NCI-H1417 treated with DMSO at 0.1 percent for 48 hours (cell line): ENCODE measurements at places on chromosomes 6 and 20.

- DNase-seq = no peak
Observed at GRCh38 chr6:36917541-36918193, 31.9 kb downstream of the C6orf89 start.

DNA sequence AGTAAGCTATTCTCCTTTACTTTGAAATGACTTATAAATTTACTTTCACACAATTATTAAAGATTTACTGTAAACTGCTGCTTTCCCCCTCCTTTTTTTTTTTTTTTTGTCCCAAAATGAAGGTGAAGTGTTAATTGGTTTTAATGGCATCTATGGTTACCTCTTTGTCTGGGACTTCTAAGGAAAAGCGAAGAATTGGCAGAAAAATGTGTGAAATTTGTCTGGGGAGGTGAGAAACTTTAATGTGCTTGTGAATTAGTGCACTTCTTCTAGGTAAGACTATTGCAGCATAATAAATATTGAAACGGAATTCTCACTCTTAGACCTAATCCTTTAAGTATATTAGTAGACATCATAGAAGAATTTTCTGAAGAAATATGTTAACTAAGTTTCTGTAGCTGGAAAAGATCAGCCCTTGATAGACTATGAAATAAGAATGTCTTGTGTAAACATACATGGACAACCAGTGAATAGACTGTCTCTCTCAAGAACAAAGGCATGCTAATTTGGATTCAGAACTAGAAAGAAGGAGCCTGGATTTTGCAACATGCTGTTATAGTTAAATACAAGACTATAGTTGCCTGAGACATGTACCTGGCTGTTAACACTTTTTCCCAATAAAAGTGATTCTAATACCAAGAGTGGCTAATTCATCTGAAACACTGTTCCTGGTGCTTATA lies 23.9 kb downstream of the FLRT3 start:
- no peak for DNase-seq

- no peak for DNase-seq
Observed at GRCh38 chr6:6164367-6164766, 156.1 kb downstream of the F13A1 start.

GRCh38 chr20:58075586-58076345 lies 152.7 kb downstream of the ANKRD60 start:
- DNase-seq = no peak

DNA sequence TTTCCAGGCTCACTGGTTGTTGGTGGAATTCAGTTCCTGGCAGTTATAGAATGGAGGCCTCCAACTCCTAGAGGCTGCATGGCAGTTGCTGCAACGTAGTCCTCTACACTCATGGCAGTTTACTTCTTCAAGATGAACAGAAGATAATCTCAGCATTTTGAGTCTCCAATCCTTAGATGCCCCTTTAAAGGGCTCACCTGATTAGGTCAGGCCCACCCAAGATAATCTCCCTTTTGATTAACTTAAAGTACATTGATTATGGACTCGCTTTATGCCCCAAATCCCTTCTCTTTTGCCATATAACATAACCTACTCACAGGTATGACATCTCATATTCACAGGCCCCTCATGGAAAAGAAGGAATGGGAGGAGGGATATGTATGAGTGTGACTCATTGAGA lies 76.4 kb downstream of the ZNF133 start:
- DNase-seq = no peak
